Activated CD4-positive, alpha-beta T cell treated with anti-CD3 and anti-CD28 coated beads, Interleukin-2, Interleukin-4, amounts not matched to agents 100 ng/mL and 50 ng/mL, durations not matched to agents 16 hours and 8 hours (primary cell): ENCODE measurements at places on chromosomes 3 and 15.

DNA sequence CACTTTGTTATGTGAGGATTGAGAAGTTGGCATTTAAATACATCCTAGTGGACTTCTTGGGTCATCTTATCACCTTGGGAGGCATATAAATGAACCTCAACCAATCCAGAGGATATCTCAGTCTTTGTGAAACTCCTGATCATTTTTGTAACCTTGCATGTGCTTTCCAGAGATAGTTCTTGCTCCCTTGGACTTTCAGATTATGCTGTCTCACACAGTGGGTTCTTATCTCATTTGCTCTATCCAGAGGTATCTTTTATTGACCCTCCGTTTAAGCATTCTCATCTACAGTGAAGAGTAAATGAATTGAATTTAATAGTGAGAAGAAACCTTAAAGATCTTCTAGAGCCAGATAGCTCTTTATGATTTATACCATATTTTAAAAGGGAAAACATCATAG, 10.4 kb downstream of the ARMC8 start:
- no peak for DNase-seq

GRCh38 chr3:42375121-42375800, 35.1 kb downstream of the LYZL4 start:
- DNase-seq: no peak

DNA sequence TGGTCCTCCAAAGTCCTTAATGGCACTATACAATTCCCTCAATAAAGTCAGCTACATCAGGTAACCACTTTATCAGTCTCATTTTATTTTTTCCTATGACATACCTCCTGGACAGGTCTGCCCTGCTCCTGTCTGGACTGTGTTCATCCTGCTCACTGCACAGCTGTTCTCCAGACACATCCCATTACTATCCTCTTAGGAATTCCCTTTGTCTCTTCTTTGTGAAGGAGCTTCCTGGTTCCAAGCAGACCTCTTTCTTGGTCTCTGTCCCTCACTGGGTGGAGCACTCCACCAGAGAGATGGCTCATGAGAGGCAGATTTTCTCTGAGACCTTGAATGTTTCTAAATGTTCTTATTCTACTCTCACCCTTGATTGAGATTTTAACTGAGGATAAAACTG, 60.1 kb downstream of the KY start:
- no peak for DNase-seq

DNA sequence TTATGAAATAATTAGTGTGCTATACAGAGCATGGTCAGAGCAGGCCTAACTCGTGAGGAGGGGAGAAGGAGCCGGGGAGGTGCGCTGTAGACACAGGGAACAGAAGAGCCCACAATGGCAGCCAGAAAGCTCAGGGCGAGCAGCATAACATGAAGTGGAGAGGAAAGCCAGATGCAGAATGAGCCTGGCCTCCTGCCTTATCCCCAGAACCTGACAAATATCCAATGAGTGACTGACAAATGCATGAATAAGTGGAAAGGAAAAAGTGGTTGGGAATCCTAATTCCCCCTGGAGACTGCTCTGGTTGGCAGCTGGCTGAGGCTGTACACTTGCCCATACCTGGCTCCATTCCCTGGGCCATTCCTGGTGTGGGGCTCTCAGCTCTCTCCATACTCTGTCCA, 9.2 kb upstream of the MST1R start:
- no peak for DNase-seq

DNA sequence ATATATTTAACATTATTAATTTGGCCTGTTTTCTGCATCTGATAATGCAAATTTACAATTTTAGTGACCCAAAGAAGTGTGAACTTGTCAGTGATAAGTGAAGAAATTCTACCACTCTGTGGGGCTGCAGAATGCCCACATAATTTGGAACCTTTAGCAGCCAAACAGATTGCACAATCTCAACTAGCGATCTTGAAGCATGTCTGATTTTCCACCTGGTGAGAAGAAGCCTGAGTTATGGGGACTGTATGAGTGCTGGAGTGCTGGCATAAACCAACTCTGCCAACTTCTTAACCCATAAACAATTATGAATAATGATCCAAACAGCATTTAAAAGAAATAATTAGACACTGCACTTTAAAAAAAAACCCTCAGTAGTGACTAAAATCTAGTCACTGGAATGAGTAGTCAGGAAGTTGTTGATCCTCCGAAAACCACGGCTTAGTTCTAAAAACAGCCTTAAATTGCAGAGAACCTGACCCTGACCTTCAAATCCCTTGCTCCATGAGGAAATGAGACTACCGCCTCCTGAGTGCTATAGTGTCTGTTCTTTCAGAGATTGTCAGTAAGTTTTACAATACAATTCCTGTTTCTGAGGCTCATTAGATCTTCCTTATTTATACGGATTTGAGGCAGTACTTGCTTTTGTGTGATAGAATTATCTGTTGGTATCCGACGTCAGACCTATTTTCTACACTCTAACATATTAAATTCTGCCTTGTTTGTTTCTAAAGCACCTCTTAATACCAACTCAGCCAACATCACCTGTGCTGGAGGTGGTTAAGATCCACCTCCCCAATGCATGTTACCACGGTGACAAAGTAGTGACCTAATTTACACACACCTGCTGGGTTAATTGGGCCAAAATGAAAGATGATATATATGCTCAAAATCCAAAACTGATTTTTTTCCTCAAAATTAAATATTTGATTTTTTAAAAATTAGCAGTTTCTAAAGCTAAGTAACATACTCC, 267.7 kb downstream of the ZBTB20 start:
- DNase-seq: peak; percentile 38

GRCh38 chr3:48464713-48465221, 18.2 kb downstream of the ATRIP start:
- DNase-seq: no peak

- DNase-seq: no peak
These were observed 239.6 kb downstream of the GBE1 start for GRCh38 chr3:81521855-81522254.

DNA sequence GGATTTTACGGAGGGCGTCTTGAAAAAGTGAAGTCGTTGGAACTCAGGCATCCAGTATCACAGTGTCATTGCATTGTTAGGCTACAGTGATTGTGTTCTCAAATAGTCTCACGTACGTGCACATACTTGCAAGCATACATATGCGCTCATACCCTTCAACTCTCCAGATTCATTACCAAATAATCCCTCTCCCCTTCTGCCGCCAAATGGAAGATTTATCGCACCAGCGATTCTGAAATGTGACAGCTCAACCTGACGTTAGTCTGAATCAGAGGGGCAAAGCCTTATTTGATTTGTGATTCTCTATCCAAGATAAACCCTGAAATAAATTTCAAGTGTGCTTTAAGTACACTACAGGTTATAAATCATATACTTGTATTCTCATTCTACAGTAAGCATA, 119.4 kb downstream of the GADL1 start:
- no peak for DNase-seq

GRCh38 chr3:45166321-45166879, 20.2 kb upstream of the CDCP1 start:
- no peak for DNase-seq

DNA sequence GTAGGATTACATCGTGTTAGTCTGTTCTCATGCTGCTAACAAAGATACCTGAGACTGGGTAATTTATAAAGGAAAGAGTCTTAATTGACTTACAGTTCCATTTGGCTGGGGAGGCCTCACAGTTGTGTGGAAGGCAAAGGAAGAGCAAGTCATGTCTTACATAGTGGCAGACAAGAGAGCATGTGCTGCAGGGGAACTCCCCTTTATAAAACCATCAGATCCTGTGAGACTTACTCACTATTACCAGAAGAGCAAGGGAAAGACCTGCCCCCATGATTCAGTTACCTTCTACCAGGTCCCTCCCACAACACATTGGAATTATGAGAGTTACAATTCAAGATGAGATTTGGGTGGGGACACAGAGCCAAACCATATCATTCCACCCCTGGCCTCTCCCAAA, 3.4 kb downstream of the SLC25A26 start:
- peak; percentile 17 for DNase-seq

DNA sequence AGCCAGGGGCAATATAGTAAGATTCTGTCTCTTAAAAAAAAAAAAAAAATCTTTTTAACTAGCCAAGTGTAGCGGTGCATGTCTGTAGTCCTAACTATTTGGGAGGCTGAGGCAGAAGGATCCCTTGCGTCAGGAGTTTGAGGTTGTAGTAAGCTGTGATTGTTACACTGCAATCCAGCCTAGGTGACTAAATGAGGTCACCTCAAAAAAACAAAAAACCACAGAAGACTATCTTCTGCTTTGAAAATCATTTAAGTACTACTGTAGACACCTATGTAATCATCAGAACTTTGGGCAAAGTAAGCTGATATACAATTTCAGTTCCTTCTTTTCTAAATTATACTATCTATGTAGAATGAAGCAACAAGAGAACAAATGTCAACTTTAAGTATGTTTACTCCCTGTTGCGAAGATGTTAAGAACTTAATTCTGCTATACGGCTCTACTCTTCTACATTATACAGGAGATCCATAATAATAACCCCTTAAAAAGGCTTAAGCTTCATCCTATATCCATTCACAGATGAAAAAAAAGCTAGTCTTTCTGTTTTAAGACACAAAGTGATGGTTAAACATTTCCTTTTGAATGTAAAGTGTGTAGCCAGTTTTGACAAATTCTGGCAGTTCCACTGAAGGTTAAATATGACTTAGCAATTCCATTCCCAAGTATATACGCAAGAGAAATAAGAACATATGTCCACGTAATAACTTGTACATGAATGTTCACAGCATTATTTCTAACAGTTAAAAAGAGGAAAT, 15.2 kb downstream of the DAZL start:
- peak; percentile 30 for DNase-seq

- no peak for DNase-seq
These were observed 66.3 kb upstream of the CRTC3 start for GRCh38 chr15:90463381-90463780.

DNA sequence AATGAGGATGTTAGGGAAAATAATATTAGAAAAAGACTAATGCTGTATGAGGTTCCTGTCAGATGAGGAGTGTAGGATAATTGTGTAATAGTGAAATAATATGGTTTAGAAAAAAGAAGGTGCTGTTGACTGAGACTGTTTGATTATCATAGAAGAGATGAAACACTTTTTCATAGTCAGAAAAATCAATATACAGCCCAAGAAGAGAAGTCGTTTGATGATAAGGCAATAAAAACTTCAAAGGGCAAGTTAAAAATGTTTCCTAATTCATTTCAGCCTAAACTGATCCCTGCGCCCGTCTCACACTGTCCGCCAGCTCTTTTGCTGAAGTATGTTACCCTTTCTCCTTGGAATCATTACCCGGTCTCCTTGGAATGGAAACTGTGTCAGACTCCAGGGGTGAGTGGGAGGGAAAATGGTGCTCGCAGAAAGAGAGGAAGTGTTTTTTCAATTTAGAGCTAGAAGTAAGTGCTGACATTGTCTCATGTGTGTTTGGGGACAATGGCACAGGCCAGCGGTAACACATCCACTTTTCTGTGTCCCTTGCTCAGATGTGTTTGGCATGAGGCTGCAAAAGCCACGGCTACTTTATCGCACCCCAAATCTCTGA, 23.6 kb downstream of the DUT start:
- DNase-seq: no peak

GRCh38 chr3:126288314-126288713, 68.9 kb downstream of the KLF15 start:
- no peak for DNase-seq

- no peak for DNase-seq
These were observed 44.4 kb upstream of the C3orf38 start for GRCh38 chr3:88105325-88105724.

- DNase-seq: no peak
These were observed 45.9 kb downstream of the IL5RA start for GRCh38 chr3:3064297-3064696.

DNA sequence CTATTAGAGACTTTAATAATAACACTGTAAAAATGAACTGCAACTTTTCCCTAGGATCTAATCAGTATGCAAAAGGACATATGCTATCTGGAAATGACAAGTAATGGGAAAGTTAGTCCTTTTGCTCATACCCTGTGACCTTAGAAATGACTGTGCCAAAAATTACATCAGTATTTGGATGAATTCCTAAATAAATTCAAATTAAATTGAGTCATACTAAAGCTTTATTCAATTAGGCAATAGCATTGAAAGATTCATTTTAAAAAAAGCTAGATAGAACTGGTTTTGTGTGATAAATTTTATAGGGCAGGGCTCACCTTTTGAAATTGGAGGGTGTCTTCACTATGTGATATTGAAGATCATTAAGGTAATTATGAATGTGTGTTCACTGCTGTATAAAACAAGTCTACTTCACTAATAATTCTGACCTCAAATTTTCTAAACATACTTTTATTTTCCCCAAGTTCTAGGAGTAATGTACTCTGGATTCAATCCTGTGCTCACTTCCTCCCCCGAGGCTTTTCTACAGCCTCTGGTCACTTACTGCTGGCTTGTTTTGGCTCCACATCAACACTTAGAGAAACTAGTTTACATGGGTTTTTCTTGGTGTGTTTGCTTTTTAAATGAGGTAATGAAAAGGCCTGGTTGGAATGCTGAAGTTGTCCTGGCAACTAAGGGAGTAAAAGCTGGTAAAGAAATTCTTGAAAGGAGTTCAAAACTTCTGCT, 44.4 kb upstream of the SPTSSB start:
- DNase-seq: no peak

GRCh38 chr3:125461896-125462295, 58.1 kb downstream of the SNX4 start:
- DNase-seq: no peak

- peak; percentile 65 for DNase-seq
These were observed 68.5 kb downstream of the TMCC1 start for GRCh38 chr3:129824926-129825541.

- no peak for DNase-seq
These were observed 51.6 kb downstream of the QTRT2 start for GRCh38 chr3:114108137-114108536.

DNA sequence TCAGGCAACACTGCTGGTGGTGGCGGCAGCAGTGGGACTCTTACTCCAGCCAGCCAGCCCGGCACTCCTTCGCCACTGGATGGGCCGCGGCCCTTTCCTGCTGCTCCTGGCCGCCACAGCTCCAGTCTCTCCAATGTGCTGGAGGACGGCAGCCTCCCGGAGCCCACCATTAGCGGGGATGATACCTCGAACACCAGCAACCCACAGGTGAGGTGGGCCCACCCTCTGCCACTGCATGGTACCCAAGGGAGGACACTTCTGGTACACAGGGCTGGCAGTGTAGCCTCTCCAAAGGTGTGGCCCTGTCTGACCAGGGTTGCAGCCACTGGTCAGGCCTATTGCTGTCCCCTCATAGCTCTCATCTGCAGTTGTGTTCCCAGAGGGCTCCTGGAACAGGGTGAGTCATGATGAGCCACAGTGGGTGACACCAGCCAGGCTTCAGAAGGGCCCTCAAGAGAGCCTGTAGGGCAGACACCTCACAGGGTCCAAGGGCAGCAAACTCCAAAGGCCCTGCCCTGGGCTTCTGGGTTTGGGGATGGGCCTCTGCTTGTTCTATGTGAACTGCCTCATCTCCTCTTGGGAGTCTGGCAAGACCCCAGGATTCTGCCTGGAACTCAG, 20.8 kb downstream of the NBEAL2 start:
- DNase-seq: no peak

DNA sequence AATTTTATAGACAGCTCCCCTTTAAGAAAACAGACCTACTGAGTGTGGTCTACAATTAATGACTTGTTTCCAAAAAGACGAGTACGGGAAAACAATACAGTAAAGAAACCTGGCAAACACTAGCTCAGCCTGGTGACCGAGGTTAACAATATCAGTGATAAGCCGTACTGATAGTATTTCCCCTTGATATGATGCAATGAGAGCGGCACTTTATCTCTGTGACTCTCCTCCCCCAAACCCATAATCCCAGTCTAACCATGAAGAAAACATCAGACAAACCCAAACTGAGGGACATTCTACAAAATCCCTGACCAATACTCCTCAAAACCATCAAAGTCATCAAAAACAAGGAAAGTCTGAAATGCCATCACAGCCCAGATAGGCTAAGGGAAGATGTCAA, 8.2 kb downstream of the DENND4A start:
- no peak for DNase-seq

- peak; percentile 71 for DNase-seq
These were observed 82.0 kb downstream of the MRPL46 start for GRCh38 chr15:88385078-88385700.
